SK-N-MC (cell line): ENCODE measurements at places on chromosomes 1 and 21.

DNA sequence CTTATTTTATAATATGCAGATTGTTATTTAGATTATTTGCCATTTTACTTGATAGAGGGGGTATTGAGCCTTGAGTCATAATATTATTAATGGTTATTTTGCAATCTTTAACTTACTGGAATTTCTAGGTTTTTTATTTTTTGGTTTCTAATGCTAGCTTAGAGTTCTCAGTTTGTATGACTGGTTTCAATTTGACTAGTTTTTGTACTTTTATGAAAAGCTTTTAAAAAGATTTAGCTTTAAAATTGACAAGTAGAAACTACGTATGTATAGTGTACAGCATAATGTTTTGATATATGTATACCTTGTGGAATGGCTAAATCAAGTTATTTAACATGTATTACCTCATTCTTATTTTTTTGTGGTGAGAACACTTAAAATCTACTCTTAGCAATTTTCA, 41.5 kb downstream of the CEP350 start:
- no peak for DNase-seq

DNA sequence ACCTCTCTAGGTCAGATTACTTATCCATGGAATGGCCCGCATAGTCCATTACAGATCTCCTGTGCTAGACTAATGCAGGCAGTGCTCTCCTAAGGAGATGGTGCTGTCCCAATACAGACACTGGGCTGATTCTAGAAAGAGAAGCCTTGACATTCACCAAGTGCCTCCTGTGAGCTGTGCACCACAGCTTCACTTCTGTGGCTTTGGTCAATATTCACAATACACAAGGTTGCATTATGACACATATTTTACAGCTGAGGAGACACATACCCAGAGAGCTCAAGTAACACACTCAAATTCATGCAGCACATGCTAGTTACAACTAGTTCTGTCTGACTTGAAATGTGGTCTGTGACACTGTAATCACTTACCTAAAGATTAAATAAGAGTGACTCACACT, 59.4 kb upstream of the LRRC8B start:
- no peak for DNase-seq

- peak; percentile 45 for DNase-seq
Observed at GRCh38 chr1:12001249-12001917, 17.9 kb upstream of the MIIP start.

GRCh38 chr1:243253926-243254232, 1.2 kb downstream of the CEP170 start:
- no peak for DNase-seq

GRCh38 chr1:172960454-172961208, 90.1 kb downstream of the TNFSF18 start:
- no peak for DNase-seq

DNA sequence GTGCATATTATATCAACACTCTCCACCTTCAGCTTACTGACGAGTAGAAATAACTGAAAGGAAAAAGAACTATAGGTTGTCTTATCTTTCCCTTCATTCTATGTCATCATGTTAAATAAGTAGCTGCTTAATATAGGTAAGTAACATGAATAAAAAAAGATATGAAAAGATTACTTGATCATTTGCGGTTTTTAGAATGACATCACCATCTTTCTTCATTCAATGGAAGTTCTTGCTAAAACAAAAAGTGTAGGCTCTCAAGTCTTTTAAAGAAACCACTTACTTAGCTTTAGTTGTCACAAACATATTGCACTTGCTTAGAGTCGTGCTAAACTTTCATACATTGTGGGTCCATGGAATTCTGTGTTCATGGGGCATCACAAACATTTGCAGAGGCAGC, 331.1 kb upstream of the DEPDC1 start:
- no peak for DNase-seq

DNA sequence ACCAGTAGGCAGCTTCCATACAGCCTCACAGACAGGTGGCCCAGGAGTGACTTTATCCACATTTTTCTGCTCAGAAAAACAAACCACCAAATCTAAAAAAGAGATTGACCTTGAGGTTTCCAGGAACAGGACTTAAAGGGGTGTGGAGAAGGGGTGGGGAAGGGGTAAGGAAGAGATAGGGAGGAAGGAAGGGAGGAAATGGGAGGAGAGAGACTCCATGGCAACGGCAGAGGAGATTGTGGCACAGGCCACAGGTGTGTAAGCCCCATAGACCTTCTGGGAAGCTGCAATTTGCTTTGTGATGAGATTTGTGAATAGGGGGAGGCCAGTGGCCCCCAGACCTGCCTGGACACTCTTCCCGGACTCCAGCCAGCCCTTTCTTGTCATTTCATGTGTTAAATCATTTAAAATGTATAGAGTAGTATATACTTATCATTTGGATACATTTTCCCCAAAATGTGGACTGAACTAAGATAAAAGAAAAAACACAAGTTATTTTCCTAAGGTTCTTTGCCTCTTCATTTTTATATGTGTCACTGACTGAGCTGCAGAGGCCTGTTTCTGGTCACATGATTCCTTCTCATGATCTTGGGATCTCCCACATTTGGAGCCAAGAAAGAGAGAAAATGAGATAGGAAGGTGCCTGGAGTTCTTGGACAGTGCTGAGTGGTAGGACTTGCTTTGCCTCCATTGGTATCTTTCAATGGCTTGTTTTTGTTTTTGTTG, 55.5 kb downstream of the CLIC6 start:
- no peak for DNase-seq

DNA sequence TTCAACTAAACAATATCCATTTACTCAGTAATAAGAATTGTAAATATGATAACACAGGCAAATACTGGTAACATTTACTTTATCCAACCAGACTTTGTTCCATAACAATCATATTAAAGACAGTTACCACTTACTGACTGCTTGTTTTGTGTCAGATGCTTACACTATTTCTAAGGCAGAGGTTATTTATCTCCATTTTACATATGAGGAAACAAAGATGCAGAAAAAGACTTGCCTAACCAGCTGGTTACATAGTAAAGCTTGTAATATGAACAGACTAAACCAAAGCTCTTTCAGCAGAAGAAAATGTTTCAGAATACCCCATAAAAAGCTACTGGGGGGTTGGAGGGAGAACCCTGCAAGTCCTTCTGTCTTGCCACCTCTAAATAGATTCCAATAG, 180.1 kb downstream of the EIF4G3 start:
- no peak for DNase-seq

DNA sequence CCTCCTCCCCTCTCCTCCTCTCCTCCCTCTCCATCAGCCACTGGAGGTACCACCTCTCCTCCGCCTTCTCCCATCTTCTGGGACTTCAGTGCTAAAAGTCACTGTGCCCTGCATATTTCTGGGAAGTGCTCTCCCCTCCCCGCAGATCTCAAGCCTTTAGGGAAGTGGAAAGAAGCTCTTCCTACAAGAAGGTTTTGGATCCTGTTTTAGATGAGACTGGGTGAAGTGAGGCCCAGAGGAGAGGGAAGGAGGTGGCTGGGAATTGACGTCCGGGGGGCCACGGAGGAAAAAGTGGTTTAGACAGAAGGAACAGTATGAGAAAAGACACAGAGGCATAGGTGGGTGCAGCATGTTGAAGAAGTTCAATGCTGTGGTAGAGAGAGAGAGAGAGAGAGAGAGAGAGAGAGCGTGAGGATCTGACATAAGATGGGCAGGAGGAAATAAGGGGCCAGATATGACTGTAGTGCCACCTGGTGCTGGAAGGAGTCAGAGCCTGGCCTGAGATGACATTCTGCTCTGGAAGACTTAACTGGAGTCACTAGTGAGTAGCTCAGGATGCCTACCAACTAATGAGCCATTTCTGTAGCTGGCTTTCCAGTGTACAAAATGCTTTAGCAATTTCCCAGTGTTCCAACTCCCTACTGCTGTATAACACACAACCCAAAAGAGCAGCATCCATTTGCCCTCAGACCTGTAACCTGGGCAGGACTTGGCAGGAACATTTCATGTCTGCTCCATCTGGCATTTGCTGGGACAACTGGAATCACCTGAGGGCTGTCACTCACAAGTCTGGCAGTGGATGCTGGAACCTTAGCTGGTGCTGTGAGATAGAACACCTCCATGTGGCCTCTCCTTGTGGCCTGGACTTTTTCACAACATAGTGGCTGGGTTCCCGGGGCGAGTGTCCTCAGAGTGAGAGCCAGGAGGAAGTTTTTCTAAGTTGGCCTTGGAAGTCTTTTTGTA, 16.6 kb upstream of the ZSCAN20 start:
- DNase-seq, result peak; percentile 48

GRCh38 chr1:246390855-246391254, 116.2 kb downstream of the SMYD3 start:
- DNase-seq, result no peak

- DNase-seq, result no peak
Observed at GRCh38 chr1:36847761-36848160, 186.6 kb downstream of the GRIK3 start.

DNA sequence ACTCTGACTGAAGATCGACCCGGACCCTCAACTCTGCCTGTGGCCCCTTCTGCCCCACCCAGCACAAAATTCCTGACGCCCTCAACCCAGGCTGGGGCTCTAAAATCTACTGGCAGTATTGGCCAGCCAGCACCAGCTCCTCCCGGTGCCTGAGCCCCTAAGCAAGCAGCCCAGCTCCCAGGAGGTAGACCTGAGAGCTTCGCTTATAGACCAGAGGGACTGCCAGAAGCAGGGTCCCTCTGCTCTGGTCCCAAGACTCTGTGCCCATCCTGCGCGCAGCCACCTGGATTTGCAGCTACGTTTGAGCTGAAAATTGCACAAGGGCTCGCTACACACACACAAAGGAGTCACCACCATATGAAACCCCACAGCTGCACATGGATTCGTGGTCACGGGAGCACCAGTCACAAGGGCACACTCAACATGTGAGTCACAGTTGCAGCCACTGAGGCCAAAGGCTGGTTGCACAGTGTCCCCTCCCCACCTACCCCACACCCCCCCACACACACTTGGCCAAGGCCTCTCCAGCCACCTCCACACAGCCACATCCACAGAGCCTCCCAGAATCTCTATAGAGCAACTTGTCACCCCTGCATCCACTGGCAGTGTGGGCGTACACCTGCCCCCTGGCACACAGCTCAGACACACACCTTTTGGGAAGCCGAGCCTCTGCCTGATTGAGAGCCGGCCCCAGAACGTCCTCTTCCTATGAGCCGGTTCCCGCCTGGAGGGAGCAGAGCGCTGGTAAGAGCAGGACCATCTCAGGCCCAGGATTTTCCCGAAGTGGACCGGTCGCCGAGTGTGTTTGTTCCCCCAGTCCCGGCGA, 1.1 kb upstream of the DMBX1 start:
- DNase-seq, result no peak

GRCh38 chr1:8878448-8878697, at the start of gene ENO1:
Gene ENO1 (minus strand): TSS chr1:8878686. CDS start chr1:8874908, 3,778 bp downstream.
- DNase-seq, result no peak

- DNase-seq, result no peak
Observed at GRCh38 chr1:221965252-221965651, 223.4 kb upstream of the DUSP10 start.

DNA sequence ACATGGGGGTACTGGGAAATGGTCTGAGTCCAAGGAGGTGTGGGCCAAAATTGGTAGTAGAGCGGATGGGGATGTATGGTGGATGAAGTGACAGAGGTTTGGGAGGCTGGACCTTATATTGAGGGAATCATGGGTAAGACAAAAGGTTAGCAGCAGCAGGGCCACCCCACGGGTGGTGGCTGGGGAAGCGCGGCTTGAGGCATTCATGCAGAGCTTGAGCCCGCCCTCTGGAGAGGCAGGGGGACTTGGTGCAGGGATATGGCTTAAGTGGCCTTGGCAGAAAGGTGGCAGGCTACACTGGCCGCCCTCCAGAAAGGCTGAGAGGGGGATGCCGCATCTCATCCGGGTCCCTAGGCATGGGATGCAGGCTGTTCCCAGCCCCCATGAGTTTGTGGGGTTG, 31.5 kb downstream of the HMGB4 start:
- DNase-seq, result no peak

DNA sequence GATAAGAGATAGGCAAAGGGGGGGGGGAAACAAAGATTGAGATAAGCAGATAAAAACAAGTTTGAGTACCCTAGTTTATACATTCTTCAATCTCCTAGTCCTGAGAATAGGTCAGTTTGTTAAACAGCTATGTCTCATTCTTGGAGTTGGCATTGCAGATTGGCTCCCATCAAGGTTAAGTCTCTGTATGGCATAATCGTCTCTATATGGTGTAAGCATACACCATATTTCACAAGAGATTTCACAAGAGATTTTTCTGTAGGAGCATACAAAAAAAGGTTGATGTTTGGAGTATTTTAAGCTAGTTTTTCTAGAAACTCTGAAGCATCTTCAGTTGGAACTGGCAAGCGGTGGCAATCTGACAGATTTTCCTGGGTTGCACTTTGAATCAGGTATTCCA, 35.8 kb downstream of the NCAM2 start:
- no peak for DNase-seq

GRCh38 chr1:103326595-103326994, 198.9 kb upstream of the RNPC3 start:
- DNase-seq, result no peak

- DNase-seq, result no peak
Observed at GRCh38 chr1:36085126-36085525, 1.2 kb downstream of the TEKT2 start.

DNA sequence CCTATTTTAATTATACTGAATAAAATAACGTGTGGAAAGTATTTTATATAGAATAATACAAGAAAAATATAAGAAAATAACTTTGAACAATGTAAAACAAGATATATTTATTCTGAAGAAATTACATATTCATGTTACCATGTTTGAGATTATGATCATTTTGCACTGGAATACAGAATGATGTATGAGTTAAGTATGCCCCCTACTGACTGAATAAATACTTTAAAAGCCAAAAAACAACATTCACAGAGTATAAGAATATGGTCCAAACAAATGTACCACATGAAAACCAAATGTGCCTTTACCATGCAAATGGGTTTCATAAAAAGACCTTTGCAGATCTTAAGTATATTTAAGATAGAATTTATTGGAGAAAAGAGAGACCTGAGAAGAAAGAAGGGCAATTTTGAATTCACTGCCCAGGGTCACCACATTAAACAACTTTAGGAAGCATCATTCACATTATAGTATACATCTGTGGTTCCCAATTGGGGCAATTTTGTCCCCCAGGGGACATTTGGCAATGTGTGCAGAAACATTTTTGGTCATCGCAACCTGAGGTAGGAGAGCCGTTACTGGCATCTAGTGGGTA, 136.6 kb upstream of the GFI1 start:
- DNase-seq, result no peak

DNA sequence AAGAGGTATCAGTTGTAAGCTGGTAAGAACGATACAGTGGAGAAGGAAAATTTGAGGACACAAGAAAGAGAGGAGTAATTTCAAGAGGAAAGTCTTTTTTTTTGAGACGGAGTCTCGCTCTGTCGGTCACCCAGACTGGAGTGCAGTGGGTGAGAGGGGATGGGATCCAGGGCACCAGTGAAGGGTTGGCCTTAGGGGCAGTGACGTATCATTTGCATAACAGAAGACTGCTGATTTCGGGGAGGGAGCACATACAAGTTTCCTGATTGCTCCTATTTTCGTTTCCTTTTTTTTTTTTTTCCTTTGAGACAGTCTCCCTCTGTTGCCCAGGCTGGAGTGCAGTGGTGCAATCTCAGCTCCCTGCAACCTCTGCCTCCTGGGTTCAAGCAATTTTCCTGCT, 4.2 kb downstream of the S100A13 start:
- no peak for DNase-seq
